ENCODE measurements at places on chromosomes 2 and 18. TPM values are rescaled to one million over a fixed set of nuclear protein-coding genes. Genes with fewer than 3 reads are reported as not detected.

Gene AKAIN1
- not detected for total RNA-seq

Gene SPDYA
- total RNA-seq = 0.14 TPM

Gene DSG4
- not detected for total RNA-seq

Gene FEZ2
- total RNA-seq = 13.8 TPM

Gene PLCL1
- total RNA-seq = 0.51 TPM

Gene FOXI3
- total RNA-seq = not detected

Gene RAB6C
- total RNA-seq = 0.08 TPM

Gene GRHL1
- total RNA-seq = 13.7 TPM
